RPMI7951 (cell line): ENCODE measurements at places on chromosomes 6 and 20.

- DNase-seq: peak; percentile 77
Observed at GRCh38 chr20:49916146-49917002, 1.0 kb upstream of the SPATA2 start.

GRCh38 chr6:117079951-117080350 is 185.4 kb upstream of the VGLL2 start:
- no peak for DNase-seq

GRCh38 chr20:36975099-36975818 is 23.8 kb upstream of the SAMHD1 start:
- no peak for DNase-seq

GRCh38 chr20:8400486-8400885 is 268.4 kb downstream of the PLCB1 start:
- no peak for DNase-seq

GRCh38 chr6:134802426-134803058 is 147.4 kb downstream of the ALDH8A1 start:
- DNase-seq: no peak
